Activated CD8-positive, alpha-beta T cell treated with anti-CD3 and anti-CD28 coated beads for 36 hours (primary cell): ENCODE measurements at places on chromosomes 4 and X.

DNA sequence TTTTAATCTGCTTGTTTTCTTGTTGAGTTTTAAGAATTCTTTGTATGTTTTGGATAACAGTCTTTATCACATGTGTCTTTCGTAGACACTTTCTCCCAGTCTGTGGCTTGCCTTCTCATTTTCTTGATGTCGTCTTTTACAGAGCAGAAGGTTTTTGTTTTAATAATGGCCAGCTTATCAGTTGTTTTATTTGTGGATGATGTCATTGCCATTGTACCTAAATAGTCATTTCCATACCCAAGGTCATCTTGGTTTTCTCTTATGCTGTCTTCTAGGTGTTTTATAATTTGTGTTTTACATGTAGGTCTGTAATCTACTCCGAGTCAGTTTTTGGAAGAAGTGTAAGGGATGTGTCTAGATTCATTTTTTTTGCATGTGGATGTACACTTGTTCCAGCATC, 159.6 kb upstream of the NUDT6 start:
- DNase-seq: no peak

DNA sequence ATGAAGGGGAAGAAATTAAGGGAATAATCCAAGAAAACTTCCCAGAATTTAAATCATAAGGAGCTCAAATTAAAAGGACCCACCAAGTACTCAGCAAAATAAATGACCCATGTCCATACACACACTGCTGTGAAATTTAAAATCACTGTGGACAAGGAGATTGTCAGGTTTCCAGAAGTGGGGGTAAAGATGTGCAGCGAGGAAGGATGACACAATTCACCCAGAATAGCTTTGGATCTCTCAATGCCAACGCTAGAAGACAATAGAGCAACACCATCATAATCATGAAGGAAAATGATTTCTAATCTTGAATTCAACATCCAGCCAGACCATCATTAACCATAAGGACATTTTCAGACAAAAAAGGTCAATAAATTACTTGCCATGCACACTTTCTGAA, 65.7 kb downstream of the CASK start:
- no peak for DNase-seq

DNA sequence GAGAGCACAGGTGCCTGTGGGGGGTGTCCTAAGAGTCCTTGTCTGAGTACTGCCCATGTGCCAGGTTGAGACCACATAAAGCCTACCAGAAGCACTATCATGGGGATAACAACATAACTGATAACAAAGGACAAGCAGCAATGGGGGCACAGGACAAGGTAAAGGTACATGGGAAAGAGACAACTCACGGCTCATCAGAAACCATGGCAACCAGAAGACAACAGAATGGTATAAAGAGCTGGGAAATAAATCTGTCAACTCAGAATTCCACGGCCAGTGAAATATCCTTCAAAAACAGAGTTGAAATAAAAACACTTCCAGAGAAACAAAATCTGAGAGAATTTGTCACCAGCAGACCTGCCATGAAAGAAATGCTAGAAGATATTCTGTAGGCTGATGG, 20.0 kb downstream of the CENPU start:
- no peak for DNase-seq

- no peak for DNase-seq
These were observed 180.8 kb downstream of the FRMPD4 start for GRCh38 chrX:12319003-12319519.

GRCh38 chr4:167218022-167218608, 16.2 kb downstream of the SPOCK3 start:
- DNase-seq: no peak

- DNase-seq: no peak
These were observed 169.9 kb downstream of the IQCM start for GRCh38 chr4:149645790-149646189.
